ENCODE measurements at places on chromosomes 12 and 14.

DNA sequence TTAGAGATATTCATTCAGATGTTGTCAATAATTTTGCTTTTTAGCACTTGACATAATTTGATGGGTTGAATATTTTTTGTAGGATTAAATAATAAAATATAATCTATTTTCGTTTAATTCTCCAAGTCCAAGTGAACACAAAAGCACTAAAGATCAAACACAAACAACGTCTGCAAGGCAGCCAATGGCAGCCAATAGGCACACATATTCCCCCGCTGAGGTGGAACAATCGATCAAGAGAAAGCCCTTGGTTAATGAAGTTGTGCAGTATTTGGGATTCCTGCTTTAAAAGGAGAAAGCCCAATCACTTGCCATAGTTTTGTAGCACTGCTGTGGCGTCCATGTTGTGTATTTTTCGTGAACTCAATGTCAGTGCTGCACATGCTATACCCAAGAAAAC, 1.5 kb downstream of the DHRS7 start:
- DNase-seq, result no peak

GRCh38 chr12:25130741-25131188, 64.2 kb downstream of the DNAI7 start:
- no peak for DNase-seq

DNA sequence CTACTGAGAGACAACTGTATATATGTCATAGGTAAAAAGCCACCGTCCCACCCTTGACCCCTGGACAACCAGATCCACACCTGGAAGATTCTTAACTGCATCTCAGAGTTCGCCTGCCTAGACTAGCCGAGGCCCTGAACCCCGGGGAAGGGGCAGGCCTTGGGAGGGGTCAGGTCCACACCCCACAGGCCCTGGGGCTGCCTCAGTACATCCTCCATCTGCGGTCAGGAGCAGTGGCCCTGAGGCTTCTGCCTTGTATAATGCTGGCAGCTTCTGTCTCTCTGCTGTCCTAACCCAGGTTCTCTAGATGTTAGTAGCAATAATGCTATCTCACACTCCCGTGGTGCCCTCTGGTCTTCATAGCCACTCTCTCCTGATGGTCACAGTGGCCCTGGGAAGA, 36.8 kb downstream of the JDP2 start:
- no peak for DNase-seq

- DNase-seq, result no peak
Observed at GRCh38 chr12:57810450-57810849, 8.1 kb downstream of the AVIL start.

GRCh38 chr12:31494455-31494854, 96.5 kb downstream of the DENND5B start:
- no peak for DNase-seq

DNA sequence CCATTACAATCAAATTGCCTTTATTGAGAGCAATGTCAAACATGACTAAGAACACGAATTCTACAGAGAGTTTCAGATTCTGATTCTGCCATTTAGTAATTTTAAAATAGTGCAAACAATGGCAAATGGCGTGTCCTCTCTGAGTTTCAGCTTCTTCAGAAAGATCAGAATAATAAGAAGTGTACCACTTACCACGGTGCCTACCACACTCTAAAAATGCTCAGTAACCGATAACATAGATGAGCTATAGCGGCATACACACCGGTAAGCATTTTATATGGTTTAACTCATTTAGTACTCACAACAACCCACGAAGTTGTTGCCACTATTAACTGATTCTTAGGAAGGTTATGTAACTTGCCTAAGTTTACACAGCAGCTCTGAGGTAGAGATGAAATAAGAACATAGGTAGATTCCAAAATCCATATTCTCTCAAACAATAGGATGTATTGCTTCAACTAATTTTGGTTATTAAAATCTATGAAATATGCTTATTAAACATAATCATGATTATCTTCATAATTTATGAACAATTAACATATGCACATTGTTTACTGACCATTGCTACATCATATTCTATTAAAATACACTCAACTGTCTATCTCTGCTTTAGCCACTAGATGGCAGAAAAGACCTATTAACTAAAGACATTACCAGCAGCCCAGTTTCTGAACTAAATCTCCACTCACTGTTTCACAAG, 38.3 kb downstream of the SLC6A15 start:
- no peak for DNase-seq

DNA sequence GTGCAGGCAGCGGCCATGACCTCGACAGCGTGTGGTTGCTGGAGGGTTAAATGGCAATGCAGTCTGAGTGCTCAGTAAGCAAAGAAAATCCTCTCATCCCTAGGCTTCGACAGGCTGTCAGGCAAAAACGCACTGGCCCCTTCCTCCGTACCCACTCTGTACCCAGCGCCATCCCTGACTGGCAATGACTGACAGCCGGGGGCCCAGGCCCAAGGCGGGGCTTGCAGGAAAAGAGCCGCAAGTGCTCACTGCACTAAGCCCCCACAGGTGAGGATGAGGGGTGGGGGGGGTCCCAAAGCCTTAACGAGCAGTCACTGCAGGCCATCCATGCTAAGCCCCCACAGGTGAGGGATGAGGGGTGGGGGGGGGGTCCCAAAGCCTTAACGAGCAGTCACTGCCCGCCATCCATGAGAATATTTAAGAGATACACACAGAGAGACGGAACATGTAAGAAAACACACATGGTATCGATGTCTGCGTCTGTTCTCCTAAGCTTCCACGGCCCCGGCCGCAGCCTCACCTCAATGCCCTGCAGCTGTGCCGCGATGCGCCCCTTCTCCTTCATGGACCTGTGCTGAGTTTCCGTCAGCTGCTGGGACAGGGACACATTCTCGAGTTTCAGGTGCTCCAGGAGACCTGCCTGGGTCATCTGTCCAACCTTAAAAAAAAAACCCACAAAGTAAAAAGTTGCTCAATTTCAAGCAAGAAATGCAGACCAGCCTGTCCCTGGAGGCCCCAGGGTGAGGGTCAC, 30.7 kb downstream of the GOLGA3 start:
- no peak for DNase-seq

DNA sequence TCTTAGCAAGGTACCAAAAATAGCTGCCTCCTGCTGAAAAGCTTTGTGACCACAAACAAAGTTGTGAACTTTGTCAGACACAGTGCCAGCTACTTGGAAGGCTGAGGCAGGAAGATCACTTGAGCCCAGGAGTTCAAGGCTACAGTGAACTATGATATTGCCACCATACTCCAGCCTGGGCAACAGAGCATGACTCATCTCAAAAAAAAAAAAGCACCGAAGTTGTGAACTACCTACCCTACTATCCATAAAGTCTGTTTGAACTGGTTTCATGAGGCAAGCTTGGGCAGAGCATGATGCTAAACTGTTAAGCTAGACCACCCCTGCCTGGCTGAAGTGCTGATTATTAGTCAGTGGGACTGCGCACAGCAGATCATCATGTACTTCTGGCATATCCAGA, 75.5 kb downstream of the RAD52 start:
- no peak for DNase-seq

DNA sequence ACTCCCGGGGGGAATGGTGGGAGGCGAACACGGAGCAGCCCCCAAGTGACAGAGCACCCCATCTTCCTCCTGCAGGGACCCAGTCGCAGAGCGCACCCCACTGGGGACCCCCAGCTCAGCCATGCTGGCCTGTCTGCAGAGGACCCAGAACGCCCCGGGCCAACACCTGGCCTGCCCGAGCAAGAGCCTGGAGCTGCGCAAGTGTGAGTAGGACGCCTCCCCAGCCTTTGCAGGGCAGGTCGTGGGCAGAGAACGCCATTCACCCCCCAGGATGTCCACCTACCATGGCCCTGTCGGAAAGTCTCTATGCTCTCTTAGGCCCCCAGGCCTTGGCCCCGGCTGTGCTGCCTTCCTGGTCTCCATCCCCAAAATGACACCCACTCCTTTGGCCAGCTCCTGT, 30.4 kb downstream of the FAM222A start:
- DNase-seq, result no peak

GRCh38 chr14:75323571-75323970, 44.9 kb downstream of the FOS start:
- DNase-seq, result no peak

Measured in stimulated activated CD8-positive, alpha-beta memory T cell treated with anti-CD3 and anti-CD28 coated beads, Interleukin-4, amount 100 ng/mL, for 4 hours (primary cell).